ENCODE measurements at places on chromosomes 7 and 10. TPM values are rescaled to one million over a fixed set of nuclear protein-coding genes. Genes with fewer than 3 reads are reported as not detected.

GRCh38 chr7:20896996-20897395, 110.3 kb upstream of the SP8 start:
- DNase-seq: no peak
- no peaks in the 10 kb centered on the region for H3K4me1 ChIP-seq
- H3K27me3 ChIP-seq: no peaks in the 10 kb centered on the region

DNA sequence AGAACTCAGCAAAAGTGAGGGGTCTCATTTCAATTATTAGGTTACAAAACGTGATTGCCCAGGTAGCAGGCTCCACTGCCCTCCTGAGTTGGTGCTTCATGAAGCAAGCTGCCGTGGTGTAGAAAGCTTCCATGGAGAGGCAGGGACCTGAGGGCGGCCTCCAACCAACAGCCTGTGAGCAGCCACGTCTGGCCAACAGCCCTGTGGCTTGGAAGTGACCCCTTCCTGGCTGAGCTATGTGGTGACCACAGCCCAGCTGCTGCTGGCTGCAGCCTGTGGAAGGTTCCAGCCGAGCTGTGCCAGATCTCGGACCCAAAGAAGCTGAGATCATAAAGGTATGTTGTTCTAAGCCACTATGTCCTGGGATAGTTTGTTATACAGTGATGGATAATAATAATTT, 122.5 kb upstream of the KLF6 start:
- no peak overlapping the region for H3K4me3 ChIP-seq
- no peaks in the 10 kb centered on the region for H3K36me3 ChIP-seq
- no peaks in the 10 kb centered on the region for H3K27me3 ChIP-seq
- DNase-seq: no peak

DNA sequence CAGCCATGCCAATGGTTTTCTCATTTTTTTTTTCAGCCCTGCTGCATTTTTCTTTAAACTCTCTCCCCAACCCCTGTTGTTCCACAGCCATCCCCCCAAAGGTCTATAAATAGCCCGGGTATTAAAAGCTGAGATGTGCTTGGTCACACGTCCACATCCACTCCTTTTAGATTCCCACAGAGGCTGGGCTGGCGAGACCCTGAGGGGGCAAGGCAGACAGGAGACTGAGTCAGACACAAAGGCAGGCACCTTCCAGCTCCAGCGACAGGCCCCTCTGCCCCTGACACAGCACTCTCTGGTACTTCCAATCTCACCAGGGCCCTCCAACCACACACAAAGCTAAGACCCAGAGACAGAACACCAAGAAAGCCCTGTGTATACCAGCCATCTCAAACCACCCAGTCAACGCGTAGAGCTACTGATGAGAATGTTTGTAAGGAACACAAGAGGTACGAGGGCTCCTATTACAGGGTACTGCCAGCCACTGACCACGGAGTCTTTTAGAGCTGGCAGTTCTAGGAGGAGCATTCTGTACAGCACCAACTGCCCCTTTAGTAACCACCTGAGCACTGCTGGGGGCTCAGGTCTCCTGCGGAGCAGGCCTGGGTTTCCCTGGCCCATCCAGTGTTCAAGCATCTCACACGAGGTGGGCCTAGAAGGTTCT, 64.2 kb upstream of the DDC start:
- no peak overlapping the region for H3K27ac ChIP-seq
- no peaks in the 10 kb centered on the region for H3K4me1 ChIP-seq
- peaks cover 15% of the 10 kb centered on the region for H3K36me3 ChIP-seq
- H3K4me3 ChIP-seq: no peak overlapping the region

DNA sequence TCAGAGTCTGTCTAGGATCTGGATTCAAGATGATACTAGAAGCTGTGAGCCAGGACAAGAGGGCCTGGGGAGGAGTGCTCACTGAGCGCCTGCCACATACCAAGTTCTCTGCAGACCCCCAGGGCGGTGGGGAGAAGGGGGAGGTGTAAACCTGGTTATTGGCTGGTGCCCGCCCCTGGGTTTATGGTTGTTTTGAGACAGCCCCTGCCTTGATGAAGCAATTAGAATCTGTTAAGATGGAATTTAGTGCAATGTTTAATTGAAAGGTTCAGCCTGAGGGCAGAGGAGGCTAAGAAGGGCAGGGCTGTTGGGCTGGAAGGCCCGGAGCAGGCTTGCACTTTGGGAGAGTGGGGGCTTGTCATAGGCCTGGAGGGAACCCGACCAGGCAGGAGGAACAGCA, 42.7 kb downstream of the PRF1 start:
- H3K4me3 ChIP-seq: no peak overlapping the region
- no peaks in the 10 kb centered on the region for H3K36me3 ChIP-seq
- no peak overlapping the region for H3K27ac ChIP-seq
- no peaks in the 10 kb centered on the region for H3K27me3 ChIP-seq
- H3K4me1 ChIP-seq: no peaks in the 10 kb centered on the region

- no peak overlapping the region for H3K27ac ChIP-seq
- no peaks in the 10 kb centered on the region for H3K27me3 ChIP-seq
- no peaks in the 10 kb centered on the region for H3K4me1 ChIP-seq
- no peak overlapping the region for H3K4me3 ChIP-seq
Measured at GRCh38 chr7:20021831-20022230, 195.4 kb downstream of the MACC1 start.

GRCh38 chr7:85125176-85125575, 61.7 kb downstream of the SEMA3D start:
- H3K27me3 ChIP-seq: no peaks in the 10 kb centered on the region
- no peak overlapping the region for H3K4me3 ChIP-seq
- no peak overlapping the region for H3K27ac ChIP-seq
- no peaks in the 10 kb centered on the region for H3K4me1 ChIP-seq
- no peaks in the 10 kb centered on the region for H3K36me3 ChIP-seq

- H3K36me3 ChIP-seq: no peaks in the 10 kb centered on the region
- no peak for DNase-seq
- H3K4me1 ChIP-seq: peaks cover 2% of the 10 kb centered on the region
- no peaks in the 10 kb centered on the region for H3K27me3 ChIP-seq
- peak overlapping the region; percentile 62 for H3K27ac ChIP-seq
- no peak overlapping the region for H3K4me3 ChIP-seq
Measured at GRCh38 chr7:14842523-14842922, 60.0 kb downstream of the DGKB start.

- H3K36me3 ChIP-seq: no peaks in the 10 kb centered on the region
- H3K27me3 ChIP-seq: peaks cover 15% of the 10 kb centered on the region
- DNase-seq: no peak
- H3K4me3 ChIP-seq: no peak overlapping the region
Measured at GRCh38 chr10:27663621-27664020, 82.0 kb downstream of the MKX start.

GRCh38 chr7:141550386-141551093, 670 bp upstream of the AGK start:
- H3K27me3 ChIP-seq: no peaks in the 10 kb centered on the region
- peak overlapping the region; percentile 84 for H3K4me3 ChIP-seq
- peaks cover 16% of the 10 kb centered on the region for H3K4me1 ChIP-seq
- H3K27ac ChIP-seq: peak overlapping the region; percentile 25
- peak; percentile 68 for DNase-seq

DNA sequence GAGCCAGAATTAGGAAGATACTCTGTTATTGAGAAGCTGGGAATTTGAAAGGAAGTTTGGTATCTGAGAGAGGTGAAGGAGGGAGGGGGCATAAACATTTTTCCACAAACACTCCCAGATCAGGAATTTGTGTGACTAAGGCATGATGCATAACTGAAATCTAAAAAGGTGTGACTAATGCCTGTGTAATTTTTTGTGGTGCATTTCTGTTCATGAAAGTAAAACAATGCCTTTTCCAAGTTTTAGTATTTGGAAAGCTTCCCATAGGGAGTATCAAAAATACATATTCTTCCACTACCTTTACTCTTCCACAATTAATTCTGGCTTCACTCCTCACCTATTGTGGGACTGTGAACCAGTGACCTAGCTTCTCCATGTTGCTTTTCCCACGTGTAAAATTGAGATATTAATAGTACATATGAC, 56.4 kb upstream of the CAV2 start:
- no peak overlapping the region for H3K4me3 ChIP-seq
- peak overlapping the region; percentile 87 for H3K27ac ChIP-seq
- no peaks in the 10 kb centered on the region for H3K36me3 ChIP-seq
- peaks cover 2% of the 10 kb centered on the region for H3K4me1 ChIP-seq
- no peaks in the 10 kb centered on the region for H3K27me3 ChIP-seq

Gene CCDC146
- polyA plus RNA-seq: 4.0 TPM

Gene LIPF
- 0.07 TPM for polyA plus RNA-seq

Gene PTPRZ1
- polyA plus RNA-seq: not detected

Gene DPP6
- polyA plus RNA-seq: 0.10 TPM

Gene SLC26A3
- not detected for polyA plus RNA-seq

Gene MARVELD1
- polyA plus RNA-seq: 53.8 TPM

All from SK-N-SH (cell line).